ENCODE measurements at places on chromosomes 4 and X.

GRCh38 chr4:122278976-122279375 is 99.8 kb upstream of the ADAD1 start:
- no peak for DNase-seq

DNA sequence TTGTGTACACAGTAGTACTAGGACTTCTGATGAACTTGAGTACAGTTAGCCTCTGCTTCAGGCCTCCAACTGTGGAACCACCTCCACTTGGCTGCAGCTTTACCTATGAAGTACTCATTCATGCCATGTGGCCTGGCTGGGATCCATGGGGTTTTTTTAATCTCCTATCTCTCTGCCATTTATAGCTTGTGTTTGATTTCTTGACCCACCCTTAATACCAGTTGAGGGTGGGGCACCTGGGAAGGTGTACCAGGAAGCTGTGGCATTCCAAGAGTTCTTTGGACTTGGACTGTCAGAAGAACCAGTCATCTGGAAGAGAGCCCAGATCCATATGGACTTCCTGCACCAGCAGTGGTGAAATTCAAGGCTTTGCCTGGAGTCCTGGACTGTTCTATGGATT is 230.1 kb downstream of the SHROOM3 start:
- DNase-seq, result no peak

- no peak for DNase-seq
These were observed 21.2 kb upstream of the TRPC5OS start for GRCh38 chrX:111854556-111855490.

DNA sequence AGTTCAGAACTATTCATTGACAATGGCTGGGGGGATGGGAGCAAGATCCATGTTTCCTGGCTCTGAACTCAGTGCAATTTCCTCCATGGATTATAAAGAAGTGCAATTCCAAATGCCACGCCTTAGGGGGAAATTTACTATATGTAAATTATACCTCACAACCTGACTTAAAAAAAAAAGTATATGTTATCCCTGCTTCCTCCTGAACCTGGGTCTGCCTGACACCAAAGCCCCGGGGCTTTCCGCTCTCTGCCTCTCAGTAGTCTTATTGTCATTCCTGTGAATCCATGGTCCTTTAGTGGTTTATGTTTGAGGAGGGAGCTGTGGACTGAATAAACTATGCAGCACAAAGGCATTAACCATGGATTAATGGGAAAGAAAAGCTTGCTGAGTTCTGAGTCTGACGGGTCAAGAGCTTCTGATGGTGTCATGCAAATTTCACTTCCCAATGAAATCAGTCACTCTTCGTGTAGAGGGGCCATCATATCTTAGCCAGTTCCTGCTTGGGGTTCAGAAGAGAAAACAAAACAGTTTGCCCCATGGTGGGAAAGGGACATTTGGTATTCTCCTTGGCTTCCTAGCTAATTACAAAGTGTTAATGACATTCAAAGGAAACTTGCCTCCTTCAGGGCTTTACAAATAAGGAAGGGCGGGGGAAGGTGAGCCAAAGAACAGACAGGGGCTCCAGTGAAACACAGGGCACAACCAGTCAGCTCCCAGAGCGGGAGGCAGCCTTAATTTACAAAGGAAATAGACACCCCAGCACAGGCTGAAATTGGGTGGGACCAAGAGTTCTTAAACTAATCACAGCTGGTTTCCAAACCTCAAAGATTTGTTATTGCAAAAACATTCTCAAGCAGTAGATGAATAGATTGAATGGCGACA is 14.3 kb downstream of the FAM9C start:
- no peak for DNase-seq

GRCh38 chr4:112003231-112003907 is 141.9 kb upstream of the FAM241A start:
- no peak for DNase-seq

DNA sequence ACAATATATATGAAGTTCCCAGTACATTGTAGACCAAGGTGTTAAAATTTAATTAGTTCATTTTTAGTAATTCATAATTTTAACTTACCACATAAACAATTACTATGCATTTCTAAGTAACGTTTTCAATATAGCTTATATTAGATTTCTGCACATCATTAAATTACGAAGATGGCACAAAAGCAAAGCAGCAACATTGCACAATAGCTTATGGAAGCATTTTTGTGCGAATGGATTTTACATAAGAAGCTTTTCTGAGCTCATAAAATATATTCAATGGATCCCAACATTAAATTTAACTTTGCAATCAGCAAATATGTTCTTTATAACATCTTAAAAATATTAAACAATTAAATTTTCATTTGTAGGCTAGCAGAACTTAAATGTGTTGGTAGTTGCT is 875.4 kb downstream of the ADGRL3 start:
- DNase-seq, result no peak

GRCh38 chrX:40325161-40325560 is 227.4 kb upstream of the BCOR start:
- no peak for DNase-seq

GRCh38 chr4:107069049-107069448 is 32.9 kb upstream of the DKK2 start:
- DNase-seq, result peak; percentile 12

- DNase-seq, result no peak
These were observed 134.2 kb downstream of the FANCB start for GRCh38 chrX:14738643-14739042.

DNA sequence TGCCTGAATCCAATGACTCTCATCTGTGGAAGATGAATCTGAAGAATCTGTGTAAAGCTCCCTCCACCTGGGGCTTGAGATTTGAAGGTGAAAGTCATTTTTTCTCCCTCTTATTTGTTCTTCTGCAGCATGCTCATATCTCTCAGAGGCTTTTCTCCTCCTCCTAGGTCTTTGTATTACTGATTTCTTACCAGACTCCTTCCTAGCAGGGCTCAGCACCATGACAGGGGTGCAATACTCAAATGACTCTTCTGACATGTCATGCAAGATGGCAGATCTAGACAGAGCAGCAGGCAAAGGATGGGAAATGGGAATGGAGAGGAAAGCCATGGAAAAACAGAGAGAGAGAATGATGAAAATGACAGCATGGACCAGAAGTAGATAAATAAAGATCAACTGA is 118.3 kb downstream of the TMA16 start:
- DNase-seq, result no peak
